ENCODE measurements at places on chromosomes 11 and 22.

GRCh38 chr11:85863855-85864254, 8.7 kb downstream of the CCDC83 start:
- no peak for DNase-seq

DNA sequence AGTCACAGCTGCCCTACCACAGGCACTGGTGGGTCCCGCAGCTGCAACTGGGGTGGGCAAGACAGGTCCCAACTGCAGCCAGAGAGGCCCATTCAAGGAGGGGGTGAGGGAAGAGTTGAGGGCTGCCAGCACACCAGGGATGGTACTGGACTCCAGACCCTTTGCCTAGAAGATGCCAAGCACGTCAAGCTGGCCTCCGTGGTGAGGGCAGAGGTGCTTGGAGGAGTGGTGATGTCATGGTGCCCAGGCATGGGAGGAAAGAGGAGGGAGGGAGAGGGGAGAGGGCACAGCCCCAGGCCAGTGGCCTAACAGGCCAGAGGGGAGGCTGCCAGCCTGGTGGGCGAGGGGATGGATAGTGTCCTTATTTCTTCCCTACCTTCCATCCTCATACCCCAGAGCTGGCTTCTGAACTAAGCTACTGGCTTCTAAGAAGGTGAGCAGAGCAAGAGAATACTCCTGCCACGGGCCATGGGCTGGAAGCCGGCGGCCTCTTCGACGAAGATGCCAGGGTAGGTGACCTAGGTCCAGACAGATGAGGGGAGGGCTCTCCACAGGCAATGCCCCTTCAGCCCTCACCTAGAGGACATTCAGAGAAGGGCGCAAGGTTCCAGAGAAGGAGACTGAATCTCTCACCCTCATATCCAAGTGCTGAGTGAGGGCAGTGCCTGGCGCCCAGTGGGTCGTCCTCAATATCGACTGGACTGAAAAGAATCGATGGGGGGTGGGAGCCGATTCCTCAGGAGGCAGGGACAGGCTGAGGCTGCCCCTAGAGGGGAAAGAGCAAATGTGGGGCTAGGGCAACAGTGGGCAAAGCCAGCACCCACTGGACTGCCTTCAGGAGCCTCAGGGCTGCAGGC, 1.8 kb downstream of the SYT7 start:
- no peak for DNase-seq

- DNase-seq: no peak
Measured at GRCh38 chr22:44497218-44497904, 672 bp downstream of the RTL6 start.

DNA sequence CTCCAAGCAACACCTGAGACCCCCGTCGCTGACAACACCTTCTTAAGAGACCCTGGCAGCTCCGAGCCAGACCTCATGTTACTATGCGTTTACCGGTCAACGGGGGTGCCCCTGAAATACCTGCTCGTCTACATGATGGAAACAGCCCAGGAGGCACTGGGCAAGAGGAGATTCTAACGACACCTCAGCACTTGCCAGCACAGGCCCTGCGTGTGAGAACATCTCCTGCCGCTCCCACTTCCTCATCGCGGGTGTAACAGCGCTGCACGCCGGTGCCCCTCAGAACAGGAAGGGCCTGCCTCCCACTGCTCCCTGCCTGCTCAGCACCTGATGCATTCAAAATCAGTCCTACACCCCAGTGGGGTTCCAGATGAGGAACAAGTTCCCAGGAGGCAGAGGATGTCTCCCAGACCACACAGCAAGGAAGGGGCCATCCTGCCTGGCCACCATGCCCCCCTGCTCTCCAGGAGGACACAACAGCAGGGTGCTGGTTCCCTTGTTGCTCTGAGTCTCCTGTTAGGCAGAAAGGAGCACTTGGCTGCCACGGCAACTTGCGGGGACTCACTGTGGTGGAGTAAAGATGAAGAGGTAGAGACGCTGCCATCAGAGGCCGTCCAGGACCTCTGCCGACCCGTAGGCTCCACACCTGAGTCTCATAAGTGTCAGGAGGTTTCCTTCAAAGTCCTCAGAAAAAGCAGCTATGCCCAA, 2.1 kb downstream of the TOLLIP start:
- peak; percentile 18 for DNase-seq

DNA sequence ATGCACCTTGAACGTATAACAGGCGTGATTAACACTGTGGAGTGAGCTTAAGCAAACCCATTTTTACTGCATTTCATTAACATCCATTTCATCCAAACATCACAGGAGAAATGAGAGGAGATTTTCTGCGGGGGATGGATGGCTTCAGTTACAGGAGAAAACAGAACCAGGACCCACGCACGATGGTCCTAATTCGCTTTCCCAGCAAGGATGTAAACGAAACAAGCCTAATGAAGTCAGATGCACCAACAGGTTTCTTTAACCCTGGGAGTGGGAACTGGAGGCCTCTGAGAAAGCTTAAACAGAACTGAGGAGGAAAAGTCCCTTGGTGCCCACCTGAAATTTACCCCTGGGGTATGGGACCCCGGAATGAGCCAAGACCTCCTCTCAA, 2.7 kb downstream of the CADM1 start:
- no peak for DNase-seq

DNA sequence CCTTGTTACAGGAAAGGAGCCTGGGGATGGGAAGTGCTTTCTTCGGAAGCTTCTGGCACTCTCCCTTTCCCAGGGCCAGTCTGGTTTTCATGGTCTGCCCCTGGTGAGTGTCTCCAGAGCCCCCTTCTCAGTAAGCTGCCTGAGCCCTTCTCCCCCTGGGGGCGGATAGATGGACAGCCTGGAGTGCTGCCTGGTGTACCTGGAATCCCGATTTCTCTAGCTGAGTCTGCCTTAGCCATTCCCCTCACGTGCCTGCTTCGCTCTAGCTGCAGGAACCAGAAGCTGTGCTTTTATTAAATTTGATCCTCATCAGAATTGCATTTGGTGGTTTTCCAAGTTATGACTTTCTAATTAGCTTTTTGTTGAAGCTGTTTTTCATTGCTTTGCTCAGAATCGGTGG, 152.9 kb upstream of the NAV2 start:
- DNase-seq: no peak

DNA sequence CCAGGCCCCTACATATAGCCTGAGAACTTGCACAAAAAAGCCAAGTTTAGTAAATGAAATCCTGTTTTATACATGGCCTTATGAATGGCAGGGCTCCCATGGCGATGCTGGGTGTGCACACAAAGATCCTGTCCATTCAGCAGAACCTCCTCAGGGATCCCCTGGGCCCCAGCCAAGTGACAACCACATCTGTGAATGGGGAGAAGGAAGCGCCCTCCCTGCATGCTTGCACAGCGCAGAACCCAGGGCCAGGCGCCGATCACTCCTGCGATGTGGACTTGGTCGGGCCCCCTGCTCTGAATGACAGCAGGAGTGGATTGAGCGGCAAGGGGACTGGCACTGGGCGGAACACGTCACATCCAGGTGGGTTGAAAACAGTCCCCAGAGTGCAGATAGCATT, 4.5 kb upstream of the CDC42EP2 start:
- no peak for DNase-seq

- no peak for DNase-seq
Measured at GRCh38 chr11:119403021-119403420, 20.0 kb downstream of the THY1 start.

- no peak for DNase-seq
Measured at GRCh38 chr11:79902493-79902892, 461.7 kb upstream of the TENM4 start.

DNA sequence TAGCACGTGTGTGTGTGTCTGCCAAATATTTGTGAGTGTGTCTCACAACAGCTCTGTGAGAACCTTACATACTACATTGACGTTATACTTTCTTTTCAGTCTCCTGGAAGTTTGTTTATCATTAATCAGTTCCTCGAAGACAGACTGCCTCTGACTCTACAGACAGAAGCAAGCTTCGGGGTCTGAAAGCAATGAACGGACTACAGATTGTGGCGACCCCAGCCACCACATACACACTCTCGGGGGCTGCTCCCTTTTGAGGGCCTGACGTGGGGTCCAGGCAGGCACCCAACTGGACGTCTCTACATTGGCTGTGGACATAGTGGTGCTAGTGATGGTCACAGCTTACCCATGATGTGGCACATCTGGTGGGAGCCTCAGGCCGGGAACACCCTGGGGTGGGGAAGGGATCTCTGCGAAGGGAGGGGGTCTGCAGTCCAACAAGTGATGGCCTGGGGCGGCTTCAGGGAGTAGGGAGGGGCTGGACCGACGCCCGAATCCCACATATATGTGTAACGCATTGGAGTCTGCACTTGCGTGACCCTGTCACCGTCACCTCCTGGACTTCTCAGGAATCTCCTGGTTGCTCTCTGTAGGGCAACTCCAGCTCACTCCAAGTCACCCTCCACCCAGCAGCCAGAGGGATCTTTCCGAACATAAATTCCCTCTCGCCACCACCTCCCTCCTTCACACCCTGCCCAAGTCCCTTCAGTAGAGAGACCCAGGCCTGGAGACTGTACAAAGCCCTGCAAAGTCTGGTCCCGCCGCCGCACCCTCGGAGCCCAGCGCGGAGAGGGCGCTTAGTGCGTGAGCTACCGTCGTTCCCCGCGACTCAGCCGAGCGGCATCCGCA, 30.4 kb upstream of the TRIM29 start:
- peak; percentile 15 for DNase-seq

DNA sequence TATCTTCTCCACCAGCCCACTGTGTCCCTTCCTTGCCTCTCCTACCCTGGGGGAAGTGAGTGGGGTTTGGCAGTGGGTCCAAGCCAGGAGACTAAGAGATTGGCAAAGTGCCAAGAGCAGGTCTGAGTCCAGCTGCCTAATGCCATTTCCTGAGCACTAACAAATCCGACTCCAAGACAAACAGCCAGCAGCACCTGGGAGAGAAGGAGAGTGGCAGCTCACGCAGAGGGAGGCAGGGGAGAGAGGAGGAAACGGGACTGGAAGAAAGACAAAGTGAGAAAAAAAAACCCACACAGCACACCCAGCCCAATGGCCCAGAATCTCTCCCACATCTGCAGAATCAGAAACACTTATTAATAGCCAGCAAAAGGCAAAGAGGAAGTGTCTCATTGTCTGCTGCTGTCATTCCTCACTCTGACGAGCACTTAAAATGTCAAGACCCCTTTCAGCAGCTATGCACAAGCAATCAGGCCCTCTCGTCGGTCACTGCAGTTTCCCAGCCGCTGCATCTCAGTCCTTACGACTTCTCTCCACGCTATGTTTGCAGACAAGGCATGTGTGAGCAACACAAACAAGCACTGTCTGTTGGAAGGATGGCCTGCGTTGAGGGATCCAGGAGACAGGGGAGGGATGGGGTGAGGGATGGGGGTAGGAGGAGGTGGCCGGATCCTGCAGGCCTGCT, 558.4 kb upstream of the CADM1 start:
- DNase-seq: no peak

GRCh38 chr11:97460091-97460490, 1070.3 kb downstream of the JRKL start:
- DNase-seq: no peak

GRCh38 chr11:129691142-129691541, 124.5 kb upstream of the TMEM45B start:
- no peak for DNase-seq

DNA sequence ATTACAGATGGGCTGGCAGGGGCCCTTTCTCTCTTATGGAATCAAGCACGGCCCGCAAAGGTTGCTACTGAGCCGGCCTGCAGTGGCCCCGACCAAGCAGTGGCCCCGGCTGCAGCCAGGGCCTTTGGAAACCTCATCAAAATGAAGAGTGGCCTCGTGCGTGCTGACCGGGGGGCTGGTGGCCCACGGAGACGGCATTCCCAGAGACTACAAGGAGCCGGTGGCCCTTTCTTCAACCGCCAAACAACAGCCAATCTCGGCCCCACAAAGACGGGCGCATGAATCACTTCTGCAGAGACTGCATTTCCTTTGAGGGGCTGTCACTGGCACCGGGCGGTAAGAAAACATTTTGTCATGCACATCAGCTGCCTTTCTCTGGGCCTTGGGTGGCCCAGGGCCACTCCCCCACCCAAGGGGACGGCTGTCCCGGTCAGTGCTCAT, 43.1 kb upstream of the FGF3 start:
- DNase-seq: no peak

- no peak for DNase-seq
Measured at GRCh38 chr11:15278128-15278527, 163.4 kb downstream of the INSC start.

Data from GM13976 (cell line).